CD8-positive, alpha-beta T cell (primary cell): ENCODE measurements at places on chromosomes 12 and 14.

GRCh38 chr12:126093908-126094307 is 1028.7 kb downstream of the AACS start:
- no peak for DNase-seq

DNA sequence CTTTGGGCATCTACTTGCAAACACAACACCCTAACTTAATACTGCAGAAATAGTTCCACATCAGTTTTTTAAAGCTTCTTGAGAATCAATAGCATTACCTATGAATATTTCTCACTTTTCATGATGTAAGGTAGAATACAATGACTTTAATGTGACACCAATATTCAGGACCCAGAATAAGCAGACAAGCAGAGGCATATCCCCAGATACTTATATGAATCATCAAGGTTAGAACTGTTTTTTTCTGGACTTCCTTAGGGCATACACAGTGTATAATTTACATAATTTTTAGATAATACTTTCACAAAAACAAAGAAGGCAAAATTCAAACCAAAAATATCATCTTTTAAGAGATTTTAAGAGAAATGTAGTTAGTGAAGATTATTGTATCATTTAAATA is 885.8 kb downstream of the FSCB start:
- no peak for DNase-seq

GRCh38 chr14:66288511-66288910 is 197.7 kb upstream of the CCDC196 start:
- DNase-seq = no peak

GRCh38 chr12:92144631-92145480 is 790 bp downstream of the BTG1 start:
- peak; percentile 61 for DNase-seq

- DNase-seq = peak; percentile 95
Observed at GRCh38 chr12:4271717-4272423, 1.7 kb upstream of the CCND2 start.

GRCh38 chr12:78149459-78149858 is 318.8 kb downstream of the NAV3 start:
- DNase-seq = no peak

GRCh38 chr14:25004389-25004809 is 45.5 kb downstream of the STXBP6 start:
- no peak for DNase-seq

DNA sequence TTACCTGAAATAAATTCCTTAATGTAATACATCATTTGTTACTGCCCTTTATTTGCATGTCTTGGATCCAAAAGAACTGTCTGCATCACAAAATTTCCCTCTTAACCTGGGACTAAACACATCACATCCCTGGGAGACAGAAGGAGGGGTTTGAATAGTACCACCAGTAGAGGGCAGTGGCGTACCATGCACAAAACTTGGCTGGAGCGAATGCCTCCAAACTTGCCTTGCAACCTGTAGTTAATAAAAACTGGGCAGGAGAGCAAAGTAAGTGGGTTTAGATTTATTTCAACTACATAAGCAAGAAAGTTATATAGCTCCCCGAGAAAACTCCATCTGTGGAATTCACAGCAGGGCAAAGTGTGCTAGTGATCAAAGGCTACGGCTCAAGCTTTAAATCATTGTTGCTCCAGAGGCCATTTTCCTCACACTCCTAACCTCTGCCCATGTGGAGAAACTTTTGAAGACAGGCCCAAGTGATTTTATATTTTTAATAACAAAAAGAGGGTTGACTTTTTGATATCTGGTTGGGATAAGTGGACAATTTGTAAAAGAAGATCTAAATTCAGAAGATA is 1176.7 kb upstream of the SEL1L start:
- no peak for DNase-seq

DNA sequence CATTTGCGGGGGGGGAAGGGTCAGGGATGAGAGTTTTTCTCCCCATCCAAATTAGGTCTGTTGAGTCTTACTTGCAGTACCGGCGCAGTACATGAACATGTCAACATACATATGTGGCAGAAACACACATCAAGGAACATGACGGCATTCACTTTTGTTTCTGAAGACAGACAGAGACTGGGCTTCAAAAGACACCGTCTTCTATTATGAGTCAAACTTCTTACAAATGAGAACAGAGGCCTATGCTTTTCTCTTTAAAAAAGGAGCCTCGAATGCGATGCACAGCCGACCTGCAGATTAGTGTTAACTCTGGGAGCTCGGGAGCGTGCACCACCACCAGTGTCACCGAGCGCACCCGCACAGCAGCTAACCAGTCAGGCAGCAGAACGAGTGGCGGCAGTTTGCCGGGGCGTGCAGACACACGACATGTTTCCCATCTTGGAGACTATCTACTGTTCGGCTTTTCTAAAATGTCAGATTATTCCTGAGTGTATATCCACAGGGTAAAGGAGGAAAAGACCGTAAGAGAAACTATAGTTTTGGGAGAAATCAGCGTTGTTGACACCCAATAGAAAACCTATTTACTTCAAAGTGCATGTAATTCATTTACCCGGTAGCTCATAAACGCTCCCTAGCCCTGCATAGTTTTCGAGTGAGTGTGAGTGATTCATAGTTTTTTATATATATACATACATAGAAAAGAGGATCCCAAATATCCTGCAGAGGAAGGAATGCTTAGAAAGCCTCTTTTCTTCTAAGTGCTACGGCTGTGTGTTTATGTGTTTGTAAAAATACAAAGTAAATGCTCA is 33.0 kb downstream of the UBR7 start:
- DNase-seq = no peak

DNA sequence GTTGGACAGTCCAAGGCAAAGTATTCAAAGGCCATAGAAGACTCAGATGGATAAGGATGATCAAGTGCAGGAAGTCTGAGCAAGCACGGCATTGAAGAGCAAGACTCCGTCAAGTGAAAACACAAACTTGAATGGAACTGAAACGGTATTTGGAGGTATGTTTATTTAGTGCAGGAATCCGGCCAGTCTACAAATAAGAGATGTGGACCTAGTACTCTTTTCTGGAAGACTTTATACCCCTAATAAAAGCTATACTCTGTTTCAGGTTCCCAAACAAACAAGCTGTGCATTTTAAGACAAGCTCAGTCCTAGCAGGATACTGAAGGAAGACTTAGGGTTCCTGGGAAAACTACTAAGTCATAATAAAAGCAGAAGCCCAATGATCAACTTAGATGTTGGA is 100.8 kb upstream of the NEDD1 start:
- DNase-seq = no peak

GRCh38 chr14:39417014-39417413 is 15.2 kb downstream of the FBXO33 start:
- DNase-seq = no peak

GRCh38 chr14:38078393-38078792 is 129.3 kb upstream of the SSTR1 start:
- DNase-seq = peak; percentile 38

GRCh38 chr14:103507751-103508150 is 14.9 kb downstream of the CKB start:
- DNase-seq = no peak

- no peak for DNase-seq
Observed at GRCh38 chr12:4154672-4155225, 118.8 kb upstream of the CCND2 start.

DNA sequence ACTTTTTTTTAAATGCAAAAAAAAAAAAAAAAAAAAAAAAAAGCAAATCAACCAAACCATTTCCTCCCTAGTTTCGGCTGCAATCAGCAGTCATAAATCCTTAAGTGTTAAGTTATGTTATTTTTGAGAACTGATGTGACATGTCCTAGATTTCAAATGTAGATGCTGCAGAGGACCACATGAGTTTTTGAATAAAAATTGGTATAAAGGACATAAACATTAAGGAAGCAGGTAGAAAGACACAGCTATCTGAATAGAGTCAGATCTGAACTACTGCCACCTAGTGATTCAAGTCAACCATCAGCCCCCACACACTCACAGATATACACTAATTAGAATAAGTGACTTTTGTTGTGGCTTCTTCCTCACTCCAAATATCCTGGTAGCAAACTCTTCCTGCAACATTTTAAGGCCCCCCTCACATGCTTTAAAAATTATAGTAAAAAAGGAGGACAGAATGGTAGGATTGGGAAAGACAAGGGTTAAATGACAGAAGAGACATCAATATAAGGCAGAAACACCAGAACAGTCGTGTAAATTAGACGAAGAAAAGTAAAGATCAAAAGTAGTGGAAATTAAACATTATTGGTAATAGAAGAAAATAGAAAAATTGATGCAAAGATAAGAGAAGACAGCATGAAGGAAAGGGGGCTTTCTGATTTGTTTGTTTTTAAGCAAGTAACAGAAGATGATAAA is 394.5 kb upstream of the ATP2B1 start:
- DNase-seq = no peak

GRCh38 chr12:52144512-52145227 is 47.1 kb downstream of the KRT80 start:
- DNase-seq = no peak

- DNase-seq = peak; percentile 92
Observed at GRCh38 chr14:74881431-74882102, at the start of gene DLST. DLST (plus strand) TSS chr14:74881916; CDS start chr14:74881954, 38 bp downstream.

DNA sequence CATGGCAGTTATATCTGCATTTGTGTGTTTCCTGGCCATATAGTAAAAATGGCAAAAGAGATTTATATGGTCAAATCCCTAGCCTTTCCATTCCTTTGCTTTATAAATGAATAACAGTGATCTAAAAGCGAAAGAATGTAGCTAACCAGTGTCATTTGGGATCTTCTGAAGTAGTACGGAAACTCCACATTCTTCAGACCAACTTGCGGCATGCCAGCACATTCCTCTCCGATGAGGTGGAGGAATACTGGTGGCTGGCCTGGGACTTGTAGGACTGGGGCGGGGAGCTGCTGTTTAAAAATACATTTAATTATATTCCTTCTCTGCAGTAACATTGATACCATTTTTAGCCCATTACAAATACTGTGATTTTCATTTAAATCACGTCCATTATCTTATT is 85.3 kb downstream of the SAMD4A start:
- DNase-seq = no peak

DNA sequence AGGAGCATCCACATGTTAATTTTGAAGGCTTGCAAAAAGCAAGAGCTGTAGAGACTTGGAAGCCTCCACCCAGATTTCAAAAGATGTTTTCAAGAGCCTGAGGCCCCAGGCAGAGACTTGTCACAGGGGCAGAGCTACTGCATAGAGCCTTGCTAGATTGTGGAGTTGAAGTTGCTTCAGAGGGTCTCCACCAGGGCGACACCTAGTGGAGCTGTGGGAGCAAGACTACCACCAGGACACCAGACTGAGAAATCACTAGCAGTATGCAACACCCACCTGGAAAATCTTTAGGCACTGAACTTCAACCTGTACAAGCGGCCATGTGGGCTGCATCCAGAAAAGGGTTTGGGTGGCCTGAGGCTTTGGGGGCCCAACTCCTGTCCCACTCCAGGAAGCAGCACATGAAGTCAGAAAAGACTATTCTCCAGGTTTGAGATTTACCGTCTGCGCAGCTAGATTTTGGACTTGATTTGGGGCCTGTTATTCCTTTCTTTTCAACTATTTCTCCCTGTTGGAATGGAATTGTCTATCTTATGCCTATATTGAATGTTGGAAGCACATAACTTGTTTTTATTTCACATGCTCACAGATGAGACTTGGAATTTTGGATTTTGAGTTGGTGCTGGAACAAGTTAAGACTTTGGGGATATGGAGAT is 508.6 kb downstream of the FLRT2 start:
- no peak for DNase-seq

DNA sequence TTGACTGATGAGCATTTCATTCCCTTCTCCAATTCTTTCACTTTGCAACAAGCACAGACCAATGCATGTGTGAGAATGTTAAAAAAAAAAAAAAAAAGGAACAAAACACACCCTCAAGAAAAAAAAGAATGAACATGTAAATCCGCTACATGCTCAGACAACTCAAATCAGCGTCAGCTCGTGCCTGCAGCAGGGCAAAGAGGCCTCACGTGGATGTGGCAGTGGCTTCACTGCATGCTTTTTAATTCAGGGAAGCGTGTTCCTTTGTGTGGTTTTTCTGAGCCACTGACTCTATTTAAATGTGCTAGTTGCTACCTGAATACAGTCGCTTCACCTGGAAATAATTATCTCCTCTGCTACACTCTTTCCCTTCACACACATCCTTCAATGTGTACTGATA is 55.1 kb downstream of the PPP1R36 start:
- DNase-seq = no peak

DNA sequence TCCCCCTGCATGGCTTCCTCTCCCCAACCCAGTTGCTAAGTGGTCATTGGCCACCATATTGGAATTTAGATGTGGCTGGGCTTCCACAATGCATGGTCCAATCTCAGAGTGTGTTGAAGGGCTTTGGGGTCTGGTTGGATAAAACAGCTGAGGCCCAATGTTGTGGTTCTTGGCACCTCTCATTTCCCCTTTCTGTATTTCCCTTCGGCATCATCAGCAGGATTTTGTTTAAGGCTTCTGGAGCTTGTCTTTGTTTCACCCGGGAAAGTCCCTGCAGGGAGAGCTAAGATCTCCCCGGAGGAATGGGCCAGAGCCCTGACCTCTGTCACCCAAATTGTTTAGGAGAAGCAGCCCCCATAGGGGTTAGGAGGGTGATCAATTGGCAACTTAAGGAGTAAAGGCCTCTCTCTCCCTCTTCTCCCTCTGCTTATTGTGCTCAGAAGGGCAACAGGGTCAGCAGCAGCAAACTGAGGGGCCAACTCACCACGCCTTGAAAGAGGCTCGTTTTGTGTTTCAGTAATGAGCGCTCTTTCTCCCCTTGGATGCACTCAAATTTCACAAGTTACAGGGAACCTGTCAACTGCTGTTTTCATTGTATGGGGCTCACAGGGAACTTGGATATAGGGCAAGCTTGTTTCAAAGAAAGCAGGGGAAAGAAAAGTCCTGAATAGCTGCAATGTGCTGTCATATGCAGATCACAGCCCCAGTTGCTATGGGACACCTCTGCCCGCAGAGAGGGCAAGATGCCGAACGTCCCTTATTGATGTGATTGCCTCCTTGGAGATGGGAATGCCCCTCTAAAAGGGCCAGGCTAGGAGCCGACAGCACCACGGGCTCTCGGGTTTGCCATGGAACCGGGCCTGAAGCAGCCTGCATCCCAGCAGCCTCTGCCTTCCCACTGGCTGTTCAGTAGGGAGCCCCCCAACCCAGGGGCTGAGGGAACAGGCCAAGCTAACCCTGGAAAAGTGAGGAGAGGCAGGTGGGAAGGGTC is 223.7 kb downstream of the ZFP36L1 start:
- no peak for DNase-seq

DNA sequence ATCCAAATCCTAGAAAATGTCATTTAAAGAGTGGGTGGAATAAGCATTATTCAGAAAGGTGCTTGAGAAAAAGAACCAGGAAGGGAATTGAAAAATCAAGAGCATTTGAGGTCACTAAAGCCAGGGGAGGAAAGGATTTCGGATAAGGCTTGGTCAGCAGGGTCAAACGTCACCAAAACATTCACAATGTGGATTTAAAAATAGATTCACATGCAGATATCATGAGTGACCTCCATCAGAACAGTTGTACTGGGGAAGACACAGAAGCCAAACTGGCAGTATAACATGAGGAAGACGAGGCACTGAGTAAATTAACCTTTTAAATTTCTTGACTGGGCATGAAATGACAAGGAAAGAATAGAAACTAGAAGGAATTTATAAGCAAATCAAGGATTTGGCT is 175.1 kb upstream of the CCDC196 start:
- no peak for DNase-seq
